ENCODE measurements at places on chromosomes 16 and 17. TPM values are rescaled to one million over a fixed set of nuclear protein-coding genes. Genes with fewer than 3 reads are reported as not detected.

Gene CCL17
- not detected for polyA plus RNA-seq

Gene TEKT5
- not detected for polyA plus RNA-seq

Gene ITGA2B
- 3.6 TPM for polyA plus RNA-seq

Gene KRTAP1-1
- not detected for polyA plus RNA-seq

Gene CCDC144A
- polyA plus RNA-seq: 0.47 TPM

Gene CACNG5
- not detected for polyA plus RNA-seq

Gene ATP2C2
- 7.2 TPM for polyA plus RNA-seq

Gene NOD2
- not detected for polyA plus RNA-seq

Gene DNAH17
- 4.4 TPM for polyA plus RNA-seq

Measured in hepatocyte (in vitro differentiated cells).